Midbrain (tissue), 1 donor: ENCODE measurements at places on chromosomes 12 and 14.

GRCh38 chr12:43115441-43116160 is 436.4 kb downstream of the ADAMTS20 start:
- no peak for DNase-seq

DNA sequence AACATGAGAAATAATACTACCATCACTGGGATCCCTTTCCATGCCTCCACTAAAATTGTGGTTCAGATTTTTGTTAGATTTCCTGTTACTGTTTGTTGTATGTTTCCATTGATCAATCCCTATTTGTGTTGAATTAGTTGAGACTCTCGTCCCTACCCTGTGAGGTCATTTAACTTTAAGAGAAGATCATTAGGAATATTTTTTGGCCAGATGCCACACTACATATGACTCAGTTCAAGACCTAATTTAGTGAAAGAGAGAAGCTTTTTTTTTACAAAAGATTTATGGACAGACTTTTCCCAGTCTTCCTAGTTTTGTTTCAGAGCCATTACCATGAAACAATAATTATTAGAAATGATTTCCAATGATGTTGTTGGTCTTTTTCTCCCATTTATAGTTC is 35.5 kb downstream of the CPSF6 start:
- no peak for DNase-seq

- DNase-seq = no peak
Measured at GRCh38 chr14:24339284-24340151, at the start of gene RIPK3. Gene RIPK3, minus strand, starts transcription at chr14:24339991. Its CDS starts 165 bp downstream, at chr14:24339826.

- no peak for DNase-seq
Measured at GRCh38 chr12:2510045-2510444, 284.7 kb upstream of the FKBP4 start.

DNA sequence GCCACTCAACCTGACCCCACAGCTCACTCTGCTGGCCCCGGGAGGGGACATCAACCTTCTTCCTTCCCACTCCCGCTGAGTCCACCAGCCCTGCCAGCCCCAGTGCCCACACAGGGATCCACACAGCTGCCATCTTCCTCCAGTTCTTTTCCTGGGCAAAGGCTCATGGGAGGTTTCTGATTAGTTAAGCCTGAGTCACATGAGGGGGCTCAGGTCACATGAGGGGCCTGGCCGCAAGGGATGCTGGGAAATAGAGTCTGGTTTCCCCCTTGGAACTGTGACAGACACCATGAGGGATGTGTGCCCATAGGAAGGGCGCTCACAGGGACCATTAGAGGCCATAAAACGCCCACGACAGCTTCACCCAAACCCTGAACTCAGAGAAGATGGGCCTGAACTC is 228.7 kb upstream of the SFSWAP start:
- DNase-seq = no peak

DNA sequence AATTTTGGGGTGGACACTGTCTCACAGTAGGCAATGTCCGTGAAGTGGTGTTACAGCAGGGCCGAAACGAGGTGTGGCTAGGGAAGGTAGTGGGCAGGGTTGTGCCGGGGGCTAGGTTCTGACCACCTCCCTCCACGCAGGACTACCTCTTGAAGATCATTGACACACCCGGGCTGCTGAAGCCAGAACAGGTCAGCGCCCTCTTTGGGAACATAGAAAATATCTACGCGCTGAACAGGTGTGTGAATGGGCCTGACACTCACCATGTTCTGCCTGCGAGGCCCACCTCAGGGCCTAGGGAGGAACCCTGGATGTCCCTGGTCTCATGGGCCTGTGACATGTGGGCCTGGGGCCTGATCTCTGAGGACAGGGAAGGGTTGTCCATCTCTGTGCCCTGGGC is 24.6 kb downstream of the PLEKHG3 start:
- DNase-seq = no peak

DNA sequence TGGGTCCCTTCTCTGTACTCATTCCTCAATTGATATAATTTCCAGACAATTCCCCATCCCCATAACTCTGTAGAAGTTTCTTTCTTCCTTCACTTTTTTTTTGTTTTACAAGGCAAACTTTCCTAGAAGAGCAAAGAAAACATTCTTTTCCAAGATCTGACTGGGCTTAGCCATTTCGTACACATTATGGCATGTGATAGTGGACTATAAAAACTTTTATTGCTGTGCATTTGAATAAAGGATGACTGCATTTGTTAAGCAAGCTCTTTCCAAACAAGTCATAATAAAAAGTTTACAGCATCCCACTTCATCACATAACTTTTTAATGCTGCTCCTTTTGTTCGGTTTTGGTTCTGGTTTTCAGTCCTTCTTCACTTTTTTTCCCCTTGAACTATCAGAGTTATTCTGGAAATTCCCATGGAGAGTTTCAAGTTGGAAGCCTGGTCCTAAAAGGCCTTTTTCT is 231.0 kb upstream of the HMGA2 start:
- no peak for DNase-seq

DNA sequence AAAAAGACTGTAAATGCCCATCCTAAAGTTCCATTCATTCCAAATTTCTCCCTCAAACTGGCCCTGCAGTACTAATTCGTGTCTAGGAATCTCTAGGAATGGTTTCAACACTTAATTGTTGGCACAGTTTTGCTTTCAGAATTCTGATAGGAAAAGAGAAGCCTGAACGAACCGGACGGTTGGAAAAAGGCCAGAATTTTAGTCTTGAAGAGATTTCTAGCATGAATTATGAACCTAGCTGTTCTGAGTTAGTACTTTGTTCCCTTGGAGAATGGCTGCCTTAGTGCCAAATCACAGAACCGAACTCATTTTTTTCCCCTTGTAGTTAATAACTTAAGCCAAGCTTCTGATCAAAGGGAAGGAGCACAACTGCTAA is 262.6 kb downstream of the ADAMTS20 start:
- no peak for DNase-seq

DNA sequence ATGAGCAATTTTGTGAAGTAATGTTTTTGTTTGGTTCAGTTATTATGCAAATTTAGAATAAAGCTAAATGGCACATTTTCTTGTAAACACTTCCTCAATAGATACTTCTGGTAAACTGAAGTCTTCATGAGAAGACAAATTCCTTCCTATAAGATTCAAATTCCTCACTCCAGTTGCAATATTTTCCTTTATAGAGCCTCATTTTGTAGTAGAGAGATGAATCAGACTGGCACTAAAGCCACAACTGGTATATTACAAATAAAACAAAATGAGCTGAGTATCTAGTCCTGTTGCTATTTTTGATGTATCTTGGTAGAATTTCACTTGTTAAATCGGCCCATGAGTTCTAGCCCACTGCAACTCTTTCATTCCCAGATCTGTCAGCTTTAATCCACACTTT is 5.5 kb downstream of the LGR5 start:
- DNase-seq = no peak

DNA sequence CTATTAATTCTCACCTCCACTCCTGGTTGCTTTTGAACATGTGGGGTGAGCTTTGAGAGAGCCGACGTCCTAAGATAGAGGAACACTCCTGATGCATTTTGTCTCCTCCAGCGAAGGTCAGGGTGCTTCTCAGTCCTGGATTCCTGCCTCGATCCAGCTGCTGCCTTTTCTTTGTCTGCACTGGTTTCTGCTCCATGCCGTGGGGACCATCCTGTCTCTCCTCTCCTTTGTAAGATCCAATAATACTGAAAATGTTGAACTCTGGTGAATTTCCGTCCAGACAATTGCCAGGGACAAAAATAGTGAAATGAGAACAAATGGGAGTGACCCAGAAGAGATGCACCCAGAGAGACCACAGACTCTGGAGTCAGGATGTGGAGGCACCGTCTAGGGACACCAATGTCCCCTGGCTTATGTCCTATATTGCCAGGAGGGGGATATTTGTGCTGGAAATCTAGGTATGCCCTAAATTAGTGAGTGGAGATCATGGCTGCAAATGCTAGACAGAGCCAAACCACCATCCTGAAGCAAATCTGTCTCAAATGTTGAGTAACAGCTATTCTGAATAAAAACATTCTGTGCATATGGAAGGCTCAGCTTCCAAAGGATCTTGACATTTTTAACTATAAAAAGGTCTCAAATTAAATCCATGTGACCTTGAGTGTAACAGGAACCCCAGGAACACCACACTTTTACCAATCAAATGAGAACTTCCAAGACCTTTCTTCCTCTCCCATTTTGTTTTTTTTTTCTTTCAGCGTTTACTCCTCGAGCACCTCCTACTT is 170.9 kb downstream of the PPM1H start:
- no peak for DNase-seq

DNA sequence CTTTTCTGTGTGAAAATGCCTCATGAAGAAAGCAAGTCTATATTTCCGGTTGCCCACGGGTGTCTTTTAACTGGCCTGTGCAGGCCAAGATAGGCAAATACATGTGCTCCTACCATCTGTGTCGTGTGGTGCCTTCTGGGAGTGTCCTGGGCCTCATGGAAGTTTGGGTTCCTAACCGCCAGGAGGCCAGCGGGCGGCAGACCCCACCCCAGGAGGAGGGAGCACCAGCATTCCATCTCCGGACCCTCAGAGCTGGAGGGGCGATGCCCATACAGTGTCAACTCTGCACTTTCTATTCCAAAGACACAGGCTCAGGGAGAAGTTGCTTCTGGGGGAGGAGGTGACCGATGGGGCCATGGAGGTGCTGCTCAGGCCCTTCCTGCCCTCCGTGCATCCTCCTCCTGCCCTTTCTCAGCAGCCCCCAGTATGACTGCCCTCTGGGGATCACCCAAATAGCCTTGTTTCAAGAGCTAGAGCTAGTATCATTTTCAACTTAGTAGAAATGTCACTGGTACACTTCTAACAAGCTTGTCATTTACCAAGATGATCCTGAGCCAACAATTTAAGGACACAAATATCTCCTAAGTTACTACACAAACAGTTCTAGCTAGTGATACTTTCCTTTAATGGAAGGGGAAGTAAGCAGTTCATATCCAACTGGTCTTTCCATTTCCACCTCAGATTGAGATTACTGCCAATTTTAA is 17.8 kb downstream of the CCDC92 start:
- no peak for DNase-seq

DNA sequence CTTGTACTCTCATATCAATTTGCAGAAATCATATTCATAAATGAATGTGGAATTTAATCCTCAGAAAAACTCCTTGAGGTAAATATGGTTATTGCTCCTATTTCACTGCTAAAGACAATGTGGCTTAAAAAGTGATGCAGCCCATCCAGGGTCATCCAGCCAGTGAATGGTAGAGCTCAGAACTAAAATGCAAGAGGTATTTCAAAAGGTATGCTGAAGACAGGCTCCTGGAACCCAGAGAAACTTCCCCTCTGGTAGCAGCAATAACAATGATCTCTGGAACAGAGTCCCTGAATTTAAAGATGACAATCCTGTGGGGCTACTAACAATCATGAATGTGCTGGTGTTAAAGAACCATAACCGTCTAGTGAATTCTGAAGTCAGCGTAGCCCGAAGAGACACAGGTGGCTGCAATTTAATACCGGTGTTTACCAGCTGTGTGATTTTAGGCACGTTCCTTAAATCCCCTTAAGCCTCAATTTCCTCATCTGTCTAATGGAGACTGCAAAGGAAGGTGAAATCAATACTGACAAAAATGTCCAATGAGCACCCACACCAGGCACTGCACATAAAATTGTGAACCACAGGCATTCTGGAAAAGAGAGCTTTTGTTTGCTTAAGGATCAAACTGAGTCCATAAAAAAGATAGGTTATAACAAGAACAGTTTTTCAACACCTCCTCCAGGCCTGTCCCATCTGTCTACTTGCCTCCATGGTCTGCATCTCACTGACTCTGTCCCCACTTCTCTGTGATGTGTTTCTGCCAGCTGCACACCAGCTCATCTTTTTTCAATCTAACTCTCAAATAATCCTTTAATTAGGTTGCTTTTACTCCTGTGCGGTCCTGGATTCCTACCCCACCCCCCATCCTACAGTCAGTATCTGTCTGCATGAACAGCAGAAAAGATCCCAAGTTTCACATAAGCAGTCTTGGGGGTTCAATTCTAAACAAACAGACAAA is 10.5 kb downstream of the TM7SF3 start:
- DNase-seq = no peak

GRCh38 chr14:104659764-104660523 is 29.5 kb upstream of the INF2 start:
- no peak for DNase-seq

- no peak for DNase-seq
Measured at GRCh38 chr12:123713398-123713797, 1.2 kb downstream of the ATP6V0A2 start.

DNA sequence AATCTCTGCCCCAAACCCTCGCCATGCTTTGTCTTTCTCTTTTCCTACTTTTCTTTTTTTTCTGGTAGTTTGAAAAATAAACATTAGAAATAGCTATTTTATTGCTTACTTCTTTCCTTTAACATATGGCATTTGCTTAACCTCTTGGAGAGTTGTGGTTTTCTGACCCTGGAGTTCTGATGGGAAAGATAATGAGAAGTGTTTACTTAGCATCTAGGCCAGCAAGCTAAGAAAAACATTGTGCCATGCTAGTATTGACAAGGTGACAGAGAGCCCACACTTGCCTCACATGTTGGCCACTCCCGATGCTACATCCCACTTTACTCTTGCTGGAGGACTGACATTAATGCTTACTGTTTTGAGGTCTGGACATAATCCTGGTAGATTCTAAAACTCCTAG is 886.2 kb downstream of the DIO2 start:
- DNase-seq = no peak

GRCh38 chr12:68397566-68398158 is 65.5 kb upstream of the MDM1 start:
- no peak for DNase-seq

DNA sequence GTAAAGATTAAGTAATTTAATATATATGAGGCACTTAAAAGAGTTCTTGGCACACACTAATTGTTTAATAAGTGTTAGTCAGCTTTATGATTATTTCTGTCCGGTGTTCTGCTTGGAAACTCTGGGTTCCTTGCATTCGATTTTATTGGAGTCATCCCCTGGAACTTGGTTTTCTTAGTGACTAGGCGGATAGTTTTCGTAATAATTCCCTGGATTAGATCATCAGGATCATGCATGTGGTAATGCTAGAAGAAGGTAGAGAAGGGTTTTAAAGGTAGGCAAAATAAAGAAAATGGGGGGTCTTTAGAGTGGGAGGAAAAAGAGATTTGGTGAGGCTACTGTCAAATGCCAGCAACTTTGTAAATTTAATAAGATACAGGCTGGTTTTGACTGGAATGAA is 88.4 kb downstream of the MYF5 start:
- no peak for DNase-seq

- DNase-seq = no peak
Measured at GRCh38 chr12:2003676-2004112, 563 bp downstream of the DCP1B start.

GRCh38 chr12:62588916-62589315 is 122.3 kb downstream of the MON2 start:
- DNase-seq = no peak

- DNase-seq = no peak
Measured at GRCh38 chr12:96208346-96208745, 14.2 kb downstream of the ELK3 start.
